ENCODE measurements at places on chromosomes 6 and 20.

- DNase-seq: no peak
Observed at GRCh38 chr6:15460110-15460727, 202.6 kb downstream of the DTNBP1 start.

DNA sequence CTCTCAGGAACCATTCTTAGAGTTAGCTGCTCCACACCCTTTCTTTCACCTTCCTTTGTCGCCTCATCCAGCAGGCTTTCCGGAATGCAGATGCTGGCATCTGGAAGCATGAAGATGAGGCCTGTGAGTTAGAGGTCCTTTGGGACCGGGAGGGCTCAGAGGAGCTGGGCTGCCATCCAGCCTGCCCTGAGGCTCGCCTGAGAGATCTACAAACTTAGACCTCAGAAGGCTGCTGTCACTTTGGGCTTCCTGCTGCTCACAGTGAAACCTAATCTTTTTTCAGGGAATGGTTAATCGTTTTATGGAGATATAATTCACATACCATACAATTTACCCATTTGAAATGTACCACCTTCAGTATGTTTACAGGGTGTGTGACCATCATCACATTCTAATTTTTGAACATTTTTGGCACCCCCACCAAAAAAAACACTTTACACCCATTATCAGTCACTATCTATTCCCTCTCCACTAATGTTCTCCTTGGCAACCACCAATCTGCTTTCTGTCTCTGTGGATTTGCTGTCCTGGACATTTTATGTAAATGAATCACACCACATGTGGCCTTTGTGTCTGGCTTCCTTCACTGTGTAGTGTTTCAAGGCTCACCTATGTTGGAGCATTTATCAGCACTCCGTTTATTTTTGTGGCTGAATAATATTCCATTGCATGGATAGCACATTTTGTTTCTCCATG, 20.0 kb upstream of the MPC1 start:
- no peak for DNase-seq

DNA sequence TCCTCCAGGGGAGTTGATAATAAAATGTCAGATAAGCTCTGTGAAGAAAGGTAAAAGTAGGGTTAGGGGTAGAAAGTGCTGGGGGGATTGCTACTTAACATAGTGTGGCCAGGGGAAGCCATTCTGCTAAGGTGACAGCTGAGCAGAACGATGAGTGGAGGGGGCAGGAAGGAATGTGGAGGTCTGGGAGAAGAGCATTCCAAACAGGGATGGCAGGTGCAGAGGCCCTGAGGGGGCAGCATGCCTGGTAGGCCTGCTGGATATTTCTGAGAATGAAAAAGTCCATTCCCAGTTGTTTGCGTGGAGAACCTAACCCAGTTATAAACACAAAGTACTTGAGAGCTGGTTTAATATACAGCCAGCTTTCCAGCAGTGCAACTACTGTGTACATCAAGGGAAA, 9.3 kb downstream of the GFRA4 start:
- DNase-seq: no peak

DNA sequence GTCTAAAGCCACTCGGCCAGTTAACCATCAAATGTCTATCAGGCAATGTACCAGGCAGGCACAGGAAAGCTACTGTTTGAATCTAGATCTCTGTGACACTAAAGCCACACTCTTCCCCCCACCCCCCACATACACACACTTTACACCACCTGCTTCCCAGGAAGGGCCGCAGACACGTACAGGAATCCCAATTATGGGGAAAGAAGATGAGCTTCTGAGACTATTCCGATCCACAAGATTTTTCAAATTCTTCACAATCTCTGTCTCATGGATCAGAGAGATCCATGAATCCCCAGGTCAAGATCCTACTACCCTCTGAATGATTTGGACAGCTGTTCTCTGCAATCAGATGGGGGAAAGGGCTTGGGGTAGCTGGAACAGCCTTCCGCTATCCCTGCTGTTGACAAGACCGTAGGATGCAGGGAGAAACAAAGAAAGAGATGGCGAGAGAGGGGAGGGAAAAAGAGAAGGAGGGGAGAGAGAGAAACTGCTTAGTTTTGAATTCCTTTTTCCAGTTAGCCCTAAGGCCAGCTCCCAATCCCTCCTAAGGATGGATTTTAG, 25.4 kb upstream of the RIMS4 start:
- DNase-seq: no peak

DNA sequence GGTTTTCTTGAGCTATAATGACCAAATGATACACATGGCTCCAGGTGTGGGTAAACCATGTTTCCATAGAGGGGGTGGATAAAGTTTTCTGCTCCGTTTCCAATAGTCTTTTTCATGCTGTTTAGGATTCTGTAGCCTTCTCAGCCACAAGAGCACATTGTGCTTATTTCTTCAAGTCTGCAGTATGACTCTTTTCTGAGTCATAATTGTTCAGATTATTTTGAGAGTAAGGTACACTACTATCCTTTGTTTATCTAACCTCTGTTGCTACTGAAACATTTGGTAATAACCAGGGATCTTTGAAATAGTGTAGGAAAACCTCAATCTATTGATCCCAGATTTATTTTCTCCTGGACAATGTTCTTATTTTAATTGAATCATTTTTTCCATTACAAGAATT, 247.9 kb upstream of the BMP2 start:
- DNase-seq: peak; percentile 98

Measured in renal cortical epithelial cell (primary cell).